ENCODE measurements at places on chromosomes 3 and 15.

- DNase-seq = no peak
Measured at GRCh38 chr3:16496008-16496407, 17.5 kb downstream of the RFTN1 start.

DNA sequence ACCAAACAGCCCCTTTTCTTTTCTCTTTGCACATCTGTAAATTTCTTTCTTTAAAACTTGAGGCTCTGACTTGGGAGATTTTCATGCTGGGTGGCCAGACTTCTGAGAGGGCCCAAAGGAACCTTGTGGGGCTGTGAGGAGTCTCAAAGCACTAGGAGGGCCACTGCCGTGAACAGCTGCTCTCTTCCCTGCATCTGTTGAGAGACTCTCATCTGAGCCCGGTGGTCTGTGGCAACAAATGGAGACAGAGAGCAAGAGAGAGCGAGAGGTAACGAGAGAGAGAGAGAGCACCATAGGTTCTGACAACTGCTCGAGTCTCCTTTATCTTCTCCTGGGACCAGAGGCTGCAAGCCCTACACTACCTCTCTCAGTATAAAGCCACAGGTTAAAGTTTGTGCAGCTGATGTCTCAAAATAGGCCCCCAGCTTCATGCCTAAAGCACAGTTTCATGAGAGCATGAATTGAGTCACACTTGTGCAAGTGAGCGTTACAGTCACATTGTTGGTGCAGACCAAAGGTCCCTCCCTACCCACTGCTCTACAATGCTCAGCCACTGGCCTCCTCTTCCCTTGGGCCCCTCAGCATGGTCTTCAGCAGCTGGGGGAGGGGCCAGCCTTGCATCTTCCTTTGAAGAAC is 60.7 kb downstream of the ZNF621 start:
- DNase-seq = no peak

- no peak for DNase-seq
Measured at GRCh38 chr15:40486066-40486770, 15.4 kb downstream of the CHST14 start.

- no peak for DNase-seq
Measured at GRCh38 chr3:52144796-52145735, 9.2 kb downstream of the POC1A start.

DNA sequence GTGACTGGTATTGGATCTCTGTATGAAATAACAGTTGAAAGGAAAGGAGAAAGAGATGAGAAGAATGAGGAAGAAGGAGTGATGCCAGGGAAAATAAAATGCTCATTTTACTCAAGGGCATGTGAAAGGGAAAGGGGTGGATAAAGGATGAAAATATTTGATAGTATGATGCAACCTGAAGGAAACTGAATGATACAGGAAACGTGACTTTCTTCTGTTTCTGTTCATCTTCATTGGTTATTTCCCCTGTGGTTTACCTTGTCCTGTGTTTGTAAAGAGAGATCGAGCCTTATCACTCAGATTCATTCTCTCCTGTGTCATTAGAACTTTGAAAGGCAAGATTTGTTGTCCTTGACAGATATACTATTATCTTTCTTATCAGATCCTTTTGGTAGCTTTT is 243.6 kb upstream of the SLITRK3 start:
- no peak for DNase-seq

DNA sequence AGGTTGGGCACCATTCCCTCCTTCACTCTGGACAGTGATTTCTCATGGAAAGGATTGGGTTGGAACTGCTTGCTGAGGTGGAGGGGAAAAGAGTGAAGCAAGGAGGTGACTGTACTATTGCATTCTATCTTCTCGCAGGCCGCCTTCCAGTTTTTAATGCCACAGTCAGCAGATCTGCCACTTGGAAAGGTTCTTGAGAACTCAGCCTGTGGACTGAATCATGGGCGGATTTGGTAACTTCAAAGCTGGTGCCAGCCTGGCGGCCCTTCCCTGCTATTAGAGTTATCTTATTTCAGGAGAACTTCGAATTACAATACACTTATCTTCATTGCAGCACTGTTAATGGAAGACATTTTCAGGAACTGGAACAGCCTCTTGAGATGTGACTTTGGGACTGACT is 23.1 kb upstream of the SLC28A2 start:
- DNase-seq = no peak

Measured in activated CD4-positive, alpha-beta T cell treated with anti-CD3 and anti-CD28 coated beads, Interleukin-2, amount 50 U/mL, for 24 hours (primary cell).